ENCODE measurements at places on chromosomes 7 and 10. TPM values are rescaled to one million over a fixed set of nuclear protein-coding genes. Genes with fewer than 3 reads are reported as not detected.
A peak's percentile ranks its signal among the peaks of the same experiment; 100 is the strongest.

CABCOCO1 gene
- total RNA-seq, result 0.57 TPM

DNA sequence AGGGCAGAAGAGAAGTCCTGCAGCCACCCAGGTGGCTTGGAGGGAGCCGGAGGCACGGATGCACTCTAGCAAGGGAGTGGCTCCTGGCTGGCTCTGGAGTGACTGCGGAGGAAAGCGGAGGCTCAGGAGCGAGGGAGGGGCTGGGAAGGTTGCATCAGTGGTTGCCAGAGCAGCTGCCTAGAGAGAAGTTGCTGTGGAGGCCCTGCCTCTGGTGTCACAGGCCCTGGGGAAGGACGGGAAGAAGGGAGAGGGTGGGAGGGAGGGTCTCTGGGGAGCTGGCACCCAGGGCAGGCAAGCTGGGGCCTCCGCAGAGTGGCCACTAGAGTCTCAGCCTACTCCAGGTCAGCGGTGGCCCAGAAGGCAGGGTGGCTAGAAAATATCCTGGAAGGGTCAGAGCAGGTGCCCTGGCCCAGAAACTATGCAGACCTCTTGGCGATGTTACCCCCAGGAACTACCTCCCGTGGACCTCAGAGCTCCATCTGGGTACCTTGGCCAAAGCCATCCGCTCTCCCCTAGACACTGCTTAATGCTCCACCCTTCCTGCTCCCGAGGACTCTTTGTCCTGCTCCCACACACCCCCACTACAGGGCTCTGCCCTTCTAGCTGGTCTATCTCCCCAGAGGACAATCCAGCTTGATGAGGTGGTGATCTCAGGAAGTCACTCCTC, 164.3 kb downstream of the NRF1 start:
- DNase-seq, result no peak

DNA sequence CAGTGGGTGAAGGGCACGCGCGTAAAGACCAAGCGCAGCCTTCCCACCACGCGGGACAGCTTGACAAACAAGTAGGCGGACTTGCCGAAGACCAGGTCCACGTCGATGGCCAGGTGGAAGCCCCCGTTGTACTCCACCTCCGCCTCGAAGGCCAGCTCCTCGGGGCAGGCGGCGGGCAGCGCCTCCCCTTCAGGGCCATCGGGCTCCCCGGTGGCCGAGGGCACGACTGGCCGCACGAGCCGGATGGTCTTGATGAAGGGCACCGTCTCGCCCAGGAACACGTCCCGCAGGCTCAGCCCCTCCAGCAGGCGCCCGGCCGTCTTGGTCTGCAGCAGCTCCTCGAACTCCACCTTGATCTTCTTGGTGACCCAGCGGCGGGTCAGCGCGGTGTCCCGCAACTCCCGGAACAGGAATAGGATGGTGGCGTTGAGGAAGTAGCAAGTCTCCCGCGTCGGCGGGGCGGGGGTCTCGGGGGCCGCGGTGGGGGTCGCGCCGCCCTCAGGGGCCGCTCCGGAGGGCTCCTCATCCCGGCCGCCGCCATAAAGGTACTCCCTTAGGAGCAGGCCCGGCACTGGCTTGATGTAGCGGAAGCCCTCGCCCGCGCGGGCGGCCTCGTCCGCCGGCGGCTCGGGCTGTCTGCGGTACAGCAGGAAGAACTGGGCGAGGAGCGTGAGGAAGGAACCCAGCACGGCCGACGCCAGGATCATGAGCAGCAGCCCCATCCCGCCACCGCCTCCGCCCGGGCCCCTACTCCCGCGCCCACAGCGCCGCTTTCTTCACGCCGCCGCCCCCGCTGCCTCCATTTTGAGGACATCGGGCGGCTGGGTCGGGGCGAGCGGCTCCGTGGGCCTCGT, 507 bp downstream of the PDZD8 start:
- DNase-seq, result peak; percentile 15

DNA sequence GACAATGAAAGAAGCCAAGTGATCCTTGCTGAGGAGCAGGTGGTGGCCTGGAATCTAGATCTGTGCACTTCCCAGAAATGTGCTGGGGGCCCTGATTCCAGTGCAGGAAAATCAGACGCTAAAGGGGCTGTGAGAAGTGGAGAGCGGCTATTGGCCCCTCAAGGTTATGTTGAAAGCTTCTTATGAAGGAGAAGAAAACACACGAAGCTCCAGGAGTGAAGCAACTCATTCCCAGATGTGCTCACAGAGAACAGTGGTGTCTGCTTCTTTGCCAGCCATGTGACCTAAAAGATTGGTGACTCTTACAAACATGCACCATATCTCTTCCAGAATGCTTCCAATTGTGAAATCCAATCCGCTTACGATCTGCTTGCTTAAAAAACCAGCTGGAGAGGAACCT, 679.3 kb upstream of the IGFBP3 start:
- DNase-seq, result no peak

DNA sequence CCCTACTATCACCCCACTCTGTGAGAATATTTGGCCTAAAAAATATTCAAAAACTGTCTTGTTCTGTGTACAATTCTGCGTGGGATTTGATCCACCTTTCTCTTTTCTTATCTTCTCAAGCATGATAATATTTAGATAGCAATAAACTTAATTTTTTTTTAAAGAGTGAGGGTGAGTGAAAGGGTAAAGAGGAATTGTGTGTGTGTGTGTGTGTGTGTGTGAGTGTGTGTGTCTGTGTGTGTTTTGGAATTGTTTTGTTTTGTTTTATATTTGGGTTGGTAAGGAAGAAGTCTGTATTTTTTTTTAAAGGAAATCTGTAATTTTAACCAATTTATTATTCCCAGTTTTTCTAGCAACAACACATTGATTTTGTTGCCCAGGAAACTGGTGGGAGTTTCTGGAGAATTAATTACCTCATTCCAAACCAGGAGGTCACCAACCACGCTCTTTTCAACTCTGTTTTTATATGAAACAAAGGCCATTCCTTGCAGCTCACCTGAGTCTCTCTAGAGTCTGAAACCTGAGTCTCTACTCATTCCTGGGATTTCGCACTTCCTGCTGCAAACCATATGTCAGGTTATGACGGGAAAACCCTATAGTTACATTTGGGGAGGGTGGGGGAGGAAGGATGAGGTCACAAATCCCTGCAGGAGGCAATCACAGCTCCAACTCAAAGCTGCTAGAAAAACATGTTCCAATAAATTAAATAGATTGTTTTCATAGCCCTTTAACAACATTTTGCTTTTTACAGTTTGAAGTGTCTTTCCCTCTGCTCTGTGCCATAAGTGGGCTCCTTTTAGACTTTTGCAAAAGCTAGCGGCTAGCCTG, 38.1 kb upstream of the XPNPEP1 start:
- peak; percentile 60 for DNase-seq

GRCh38 chr10:33638374-33638773, 303.9 kb upstream of the NRP1 start:
- DNase-seq, result no peak

Measured in Daoy (cell line).